Transverse colon (tissue), 4 donors: ENCODE measurements at places on chromosomes 3 and 15.

DNA sequence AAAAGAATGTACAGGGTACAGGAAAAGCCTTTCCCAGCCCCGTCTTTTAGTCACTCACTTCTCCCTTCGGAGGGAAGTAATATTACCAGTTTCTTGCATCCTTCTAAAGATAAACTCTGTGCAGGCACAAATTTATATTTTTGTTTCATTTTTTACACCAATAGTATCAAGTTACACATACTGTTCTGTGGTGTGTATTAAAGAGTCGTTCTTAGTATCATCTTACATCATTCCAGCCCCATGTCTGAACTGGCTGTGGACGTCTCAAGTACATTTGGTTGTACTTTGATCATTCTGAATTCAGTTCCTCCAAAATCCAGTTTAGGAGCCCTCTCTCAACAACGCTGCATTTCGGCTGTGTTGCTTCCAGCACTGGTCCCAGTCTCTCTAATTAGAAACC lies 68.7 kb downstream of the LMLN start:
- no peak overlapping the region for H3K4me3 ChIP-seq
- no peak for DNase-seq
- H3K27ac ChIP-seq, result no peak overlapping the region

DNA sequence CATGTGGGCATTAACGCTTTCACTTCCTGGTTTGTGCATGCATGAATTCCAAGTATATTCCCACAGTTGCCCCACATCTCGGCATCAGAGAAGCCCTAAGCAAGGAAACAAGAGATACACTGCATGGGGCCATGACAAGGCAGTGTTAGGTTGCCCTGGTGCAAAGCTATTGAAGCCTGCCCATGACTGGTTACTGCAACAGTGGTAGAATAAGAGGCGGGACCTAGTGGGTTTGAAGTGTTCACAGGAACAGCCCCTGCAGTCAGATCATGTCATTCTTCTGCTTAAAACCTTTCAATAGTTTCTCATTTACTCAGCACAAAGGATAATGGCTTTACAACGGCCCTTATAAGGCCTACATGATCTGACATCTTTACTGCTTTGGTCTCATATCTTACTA lies 80.9 kb upstream of the TOPAZ1 start:
- H3K27me3 ChIP-seq, result no peaks in the 10 kb centered on the region
- H3K27ac ChIP-seq, result no peak overlapping the region

- no peaks in the 10 kb centered on the region for H3K36me3 ChIP-seq
- no peak for DNase-seq
- H3K27ac ChIP-seq, result no peak overlapping the region
Measured at GRCh38 chr3:59547874-59548273, 498.0 kb upstream of the CFAP20DC start.

- H3K27me3 ChIP-seq, result no peaks in the 10 kb centered on the region
- H3K4me3 ChIP-seq, result no peak overlapping the region
- no peaks in the 10 kb centered on the region for H3K36me3 ChIP-seq
- H3K27ac ChIP-seq, result no peak overlapping the region
- peak; percentile 46 for DNase-seq
Measured at GRCh38 chr3:48369693-48370332, 2.2 kb upstream of the FBXW12 start.

- H3K27ac ChIP-seq, result no peak overlapping the region
- H3K27me3 ChIP-seq, result no peaks in the 10 kb centered on the region
- no peak overlapping the region for H3K4me3 ChIP-seq
- no peak for DNase-seq
Measured at GRCh38 chr3:155648013-155648591, 96.8 kb downstream of the PLCH1 start.

DNA sequence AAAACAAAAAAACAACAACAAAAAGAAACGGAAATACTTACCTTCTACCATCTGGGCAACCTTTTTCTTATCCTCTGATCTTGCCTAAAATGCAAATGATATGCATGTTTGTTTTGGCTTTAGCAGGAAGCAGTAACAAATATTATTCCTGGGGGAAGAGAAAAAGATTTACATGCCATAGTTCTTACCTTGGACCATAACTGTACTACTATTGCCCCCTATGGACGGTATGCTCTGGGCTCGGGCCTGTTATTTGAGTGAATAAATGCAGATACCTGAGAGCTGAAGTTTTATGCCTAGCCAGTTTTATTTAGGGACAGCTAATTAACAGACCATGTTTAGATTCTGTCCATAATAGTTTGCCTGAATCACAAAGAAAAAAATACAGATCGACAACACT lies 12.6 kb upstream of the STARD5 start:
- no peak for DNase-seq
- no peaks in the 10 kb centered on the region for H3K36me3 ChIP-seq
- H3K4me3 ChIP-seq, result no peak overlapping the region
- H3K27ac ChIP-seq, result no peak overlapping the region
- no peaks in the 10 kb centered on the region for H3K4me1 ChIP-seq

DNA sequence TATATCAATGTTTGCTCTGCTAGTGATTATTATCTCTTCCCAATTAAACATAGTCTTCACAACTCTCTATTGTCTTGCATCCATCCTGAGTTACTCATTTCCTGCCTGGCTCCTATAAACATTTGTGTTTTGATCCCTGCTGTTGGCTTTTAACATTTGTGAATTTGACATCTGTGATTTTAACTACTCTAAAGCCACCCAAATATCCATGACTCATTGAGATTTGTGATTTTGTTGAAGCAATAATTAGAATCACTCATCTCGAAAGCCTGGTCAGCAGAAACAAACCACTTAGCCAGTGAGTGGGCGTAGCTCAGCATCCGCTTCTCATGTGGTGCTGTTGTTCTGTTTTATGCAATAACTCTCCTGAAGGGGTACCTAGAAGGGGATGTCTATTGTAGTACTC lies 174.3 kb upstream of the ZBTB20 start:
- no peak overlapping the region for H3K4me3 ChIP-seq
- H3K27ac ChIP-seq, result no peak overlapping the region
- H3K27me3 ChIP-seq, result no peaks in the 10 kb centered on the region

DNA sequence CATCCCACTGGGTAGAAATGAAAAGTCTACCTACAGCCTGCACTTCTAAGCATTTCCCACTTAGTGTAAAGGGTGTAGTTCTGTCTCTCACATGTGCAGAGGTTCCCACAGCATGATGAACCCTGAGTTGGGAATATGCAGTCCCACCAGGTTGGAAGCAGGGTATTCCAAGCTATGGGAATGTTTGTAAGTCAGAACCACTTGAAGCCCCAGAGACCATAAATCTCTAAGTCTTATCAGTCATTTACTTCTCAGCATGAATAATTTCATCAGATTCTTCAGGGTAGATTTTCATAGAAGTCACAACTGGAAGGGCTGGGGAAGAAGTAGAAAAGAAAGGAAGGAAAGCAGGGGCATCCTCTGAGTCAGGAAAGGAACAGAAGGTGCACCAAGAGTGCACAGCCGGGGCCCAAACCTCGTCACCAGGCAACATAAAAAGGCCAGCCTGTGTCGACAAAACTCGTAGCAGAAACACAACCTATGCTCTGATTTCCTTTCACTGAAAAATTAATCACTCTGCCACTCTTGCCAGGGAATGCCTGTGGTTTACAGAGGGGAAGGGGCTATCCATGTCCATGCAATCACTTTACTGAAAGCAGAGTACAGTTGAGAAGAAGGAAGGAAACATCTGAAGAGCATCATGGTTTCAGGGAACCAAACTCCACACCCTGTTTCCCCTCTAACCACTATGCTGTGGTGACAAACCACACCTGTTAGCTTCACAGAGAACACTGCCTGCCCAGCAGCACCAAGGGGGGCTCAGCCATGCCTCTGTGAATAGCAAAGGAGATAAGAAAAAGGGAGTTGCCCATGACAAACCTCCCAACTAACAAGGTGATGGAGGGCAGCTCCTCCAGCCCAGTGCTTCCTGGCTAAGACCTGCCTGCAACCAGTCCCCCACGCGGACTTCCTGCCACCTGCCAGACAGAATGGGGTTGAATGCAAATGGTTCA lies 40.5 kb downstream of the SH3BP5 start:
- no peaks in the 10 kb centered on the region for H3K27me3 ChIP-seq
- peak; percentile 52 for DNase-seq
- peaks cover 15% of the 10 kb centered on the region for H3K4me1 ChIP-seq
- H3K36me3 ChIP-seq, result no peaks in the 10 kb centered on the region
- peak overlapping the region; percentile 77 for H3K27ac ChIP-seq

DNA sequence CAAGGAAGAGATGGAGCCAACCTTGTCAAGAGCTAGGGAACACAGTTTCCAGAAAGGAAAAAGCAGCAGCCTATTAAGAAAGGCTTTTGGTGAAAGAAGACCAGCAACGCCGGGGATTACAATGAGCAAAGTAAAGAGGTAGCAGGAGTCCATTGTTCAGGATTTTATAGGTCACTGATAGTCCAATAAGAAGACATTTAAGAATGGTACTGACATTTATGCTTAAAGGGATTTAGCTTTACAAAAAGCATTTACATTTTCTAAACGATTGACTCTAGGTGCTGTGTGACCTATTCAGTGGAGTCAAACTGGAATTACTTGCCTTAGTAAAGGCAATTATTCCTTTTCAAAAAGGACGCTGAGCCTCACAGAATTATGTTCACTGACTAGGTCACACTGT lies 40.8 kb downstream of the CSNK1G1 start:
- H3K4me1 ChIP-seq, result peaks cover 6% of the 10 kb centered on the region
- no peak for DNase-seq
- no peaks in the 10 kb centered on the region for H3K36me3 ChIP-seq
- no peak overlapping the region for H3K27ac ChIP-seq
- H3K4me3 ChIP-seq, result no peak overlapping the region
- H3K27me3 ChIP-seq, result no peaks in the 10 kb centered on the region

DNA sequence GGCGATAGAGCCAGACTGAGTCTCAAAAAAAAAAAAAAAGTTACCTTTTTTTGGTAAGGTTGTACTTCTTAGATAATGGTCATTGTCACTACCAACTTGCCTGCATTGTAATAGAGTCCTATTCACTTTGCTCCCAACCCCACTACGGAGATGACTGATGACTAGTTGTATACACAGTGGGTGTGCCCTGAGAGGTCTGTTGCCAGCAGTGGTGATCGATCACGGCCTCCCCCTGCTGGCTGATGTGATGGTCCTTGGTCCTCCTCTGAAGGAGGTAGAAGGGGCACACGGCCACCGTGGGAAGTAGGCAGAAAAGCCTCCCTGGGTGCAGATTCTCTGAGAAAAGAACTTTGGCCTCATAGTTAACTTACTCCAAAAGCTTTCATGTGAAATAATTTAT lies 10.7 kb downstream of the GCNT3 start:
- peak overlapping the region; percentile 55 for H3K27ac ChIP-seq
- peaks cover 6% of the 10 kb centered on the region for H3K4me1 ChIP-seq
- no peaks in the 10 kb centered on the region for H3K36me3 ChIP-seq
- H3K27me3 ChIP-seq, result peaks cover 4% of the 10 kb centered on the region

- no peak for DNase-seq
- H3K4me3 ChIP-seq, result no peak overlapping the region
- H3K36me3 ChIP-seq, result no peaks in the 10 kb centered on the region
- no peaks in the 10 kb centered on the region for H3K4me1 ChIP-seq
- no peak overlapping the region for H3K27ac ChIP-seq
Measured at GRCh38 chr3:104133630-104134029, 1233.1 kb upstream of the ALCAM start.

DNA sequence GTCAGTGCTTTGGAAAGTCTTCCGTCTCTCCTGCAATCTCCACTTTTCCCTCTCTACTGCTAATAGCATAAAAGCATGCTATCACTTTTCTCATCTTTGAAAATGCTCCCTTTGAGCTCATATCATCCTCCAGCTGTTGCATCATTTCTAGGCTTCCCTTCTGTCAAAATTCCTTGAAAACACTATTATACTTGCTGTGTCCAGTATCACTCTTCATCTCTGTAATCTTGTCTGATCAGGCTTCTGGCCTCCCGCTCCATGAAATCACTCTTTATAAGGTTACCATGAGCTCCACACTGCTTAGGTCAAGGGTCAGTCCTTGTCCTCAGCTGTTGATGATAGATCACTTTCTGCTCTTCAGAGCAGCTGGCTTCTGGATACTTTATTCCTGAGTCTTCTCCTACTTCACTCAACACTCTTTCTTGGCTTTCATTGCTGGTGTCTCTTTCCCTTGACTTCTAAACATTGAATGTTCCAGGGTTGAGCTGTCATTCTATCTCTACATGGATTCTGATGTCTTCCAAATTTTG lies 50.9 kb upstream of the SPTSSB start:
- no peak for DNase-seq
- no peak overlapping the region for H3K27ac ChIP-seq
- no peak overlapping the region for H3K4me3 ChIP-seq
- no peaks in the 10 kb centered on the region for H3K36me3 ChIP-seq

DNA sequence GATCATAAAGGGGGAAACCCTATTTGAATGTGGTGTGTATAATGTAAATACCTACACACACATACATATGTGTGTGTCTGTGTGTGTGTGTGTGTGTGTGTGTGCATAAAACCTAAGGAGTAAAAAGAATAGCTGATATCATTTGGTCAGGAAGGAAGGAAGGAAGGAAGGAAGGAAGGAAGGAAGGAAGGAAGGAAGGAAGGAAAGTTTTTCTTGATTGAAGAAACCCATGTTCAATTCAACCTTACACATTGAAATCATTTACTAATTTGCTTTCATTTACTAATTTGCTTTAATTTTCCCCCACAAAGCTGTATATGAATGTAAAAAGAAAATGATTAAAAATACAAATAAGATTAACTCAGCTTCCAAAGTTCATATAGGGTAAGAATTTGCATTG lies 386.6 kb downstream of the ROBO2 start:
- H3K36me3 ChIP-seq, result no peaks in the 10 kb centered on the region
- no peak overlapping the region for H3K4me3 ChIP-seq
- H3K4me1 ChIP-seq, result no peaks in the 10 kb centered on the region
- H3K27ac ChIP-seq, result no peak overlapping the region
- no peak for DNase-seq

- no peak overlapping the region for H3K4me3 ChIP-seq
- no peak overlapping the region for H3K27ac ChIP-seq
- H3K4me1 ChIP-seq, result peaks cover 3% of the 10 kb centered on the region
- DNase-seq, result no peak
Measured at GRCh38 chr3:65851827-65852226, 186.9 kb downstream of the MAGI1 start.

GRCh38 chr15:88959445-88959844 lies 46.3 kb upstream of the MFGE8 start:
- no peaks in the 10 kb centered on the region for H3K4me1 ChIP-seq
- no peaks in the 10 kb centered on the region for H3K27me3 ChIP-seq
- no peaks in the 10 kb centered on the region for H3K36me3 ChIP-seq
- H3K27ac ChIP-seq, result no peak overlapping the region

DNA sequence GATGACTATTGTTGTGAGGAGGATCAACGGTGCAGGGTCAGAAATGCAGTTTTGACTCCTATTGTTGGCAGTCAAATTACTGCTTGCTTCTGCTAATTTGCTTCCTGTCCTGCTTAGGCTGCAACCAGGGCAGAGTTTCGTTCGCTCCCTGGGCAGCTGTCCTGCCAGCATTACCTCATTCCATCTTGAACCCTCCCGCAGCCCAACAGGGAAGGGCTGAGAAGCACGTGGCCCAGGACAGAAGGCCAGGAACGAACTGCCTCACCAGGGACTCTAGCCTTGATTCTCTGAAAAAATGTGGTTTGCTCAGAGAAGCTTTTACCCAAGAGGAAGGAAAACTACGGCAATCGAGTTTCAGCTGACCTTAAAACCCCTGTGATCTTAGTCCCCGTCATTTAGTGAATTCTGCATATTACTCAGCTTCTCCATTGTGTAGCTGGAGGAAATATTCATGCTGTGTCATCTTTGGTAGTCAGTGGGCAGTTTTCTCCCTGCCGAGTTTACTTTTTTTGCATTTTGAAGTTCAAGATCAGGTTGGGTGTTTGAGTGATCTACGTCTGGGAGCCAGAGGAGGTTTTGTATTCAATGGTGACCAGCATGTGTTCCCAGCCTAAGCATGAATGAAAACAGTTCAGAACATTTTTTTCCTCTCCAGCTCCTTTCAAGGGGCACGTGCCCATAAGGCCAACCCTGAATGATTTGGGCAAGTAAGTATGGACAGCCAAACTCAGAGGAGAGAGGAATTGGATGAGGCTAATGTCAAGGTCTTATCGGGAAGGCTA lies 23.0 kb downstream of the TLNRD1 start:
- H3K4me3 ChIP-seq, result no peak overlapping the region
- H3K36me3 ChIP-seq, result no peaks in the 10 kb centered on the region
- H3K4me1 ChIP-seq, result no peaks in the 10 kb centered on the region
- DNase-seq, result peak; percentile 43
- peak overlapping the region; percentile 46 for H3K27ac ChIP-seq
